ENCODE measurements at places on chromosomes 6 and 20.

DNA sequence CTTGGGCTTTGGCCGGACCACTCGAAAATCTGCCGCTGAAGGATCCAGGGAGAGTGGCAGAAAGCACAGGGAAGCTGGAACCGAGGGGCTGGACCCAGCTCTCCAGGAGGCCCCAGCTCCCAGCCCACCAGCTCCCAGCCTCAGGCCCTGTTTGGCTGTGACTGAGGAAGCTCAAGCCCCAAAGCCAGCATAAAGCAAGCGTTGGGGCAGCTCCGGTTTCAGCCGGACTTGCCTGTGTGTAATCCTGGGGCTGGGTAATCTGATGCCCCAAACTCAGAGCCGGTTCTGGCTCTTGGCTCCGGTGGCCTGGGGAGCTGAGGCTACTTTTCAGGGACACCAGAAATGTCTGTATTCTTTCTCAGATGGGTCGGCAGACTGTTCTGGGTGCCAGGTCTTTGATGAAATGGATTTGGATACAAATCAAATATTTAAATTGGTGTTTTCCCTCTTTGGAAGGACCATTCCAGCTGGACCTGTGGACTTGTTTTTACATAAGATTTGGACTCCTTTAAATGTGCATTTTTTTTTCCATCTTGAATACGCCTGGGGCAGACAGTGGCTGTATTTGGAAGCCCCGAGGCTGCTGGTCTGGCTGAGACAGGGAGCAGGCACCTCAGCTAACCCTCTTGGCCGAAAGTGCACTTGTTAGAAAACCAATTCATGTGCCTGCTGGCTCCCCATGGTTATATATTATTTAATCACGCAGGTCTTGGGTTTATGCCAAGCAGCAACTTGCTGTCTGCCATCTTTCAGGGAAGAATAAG, 29.7 kb downstream of the RPP40 start:
- DNase-seq = peak; percentile 83

DNA sequence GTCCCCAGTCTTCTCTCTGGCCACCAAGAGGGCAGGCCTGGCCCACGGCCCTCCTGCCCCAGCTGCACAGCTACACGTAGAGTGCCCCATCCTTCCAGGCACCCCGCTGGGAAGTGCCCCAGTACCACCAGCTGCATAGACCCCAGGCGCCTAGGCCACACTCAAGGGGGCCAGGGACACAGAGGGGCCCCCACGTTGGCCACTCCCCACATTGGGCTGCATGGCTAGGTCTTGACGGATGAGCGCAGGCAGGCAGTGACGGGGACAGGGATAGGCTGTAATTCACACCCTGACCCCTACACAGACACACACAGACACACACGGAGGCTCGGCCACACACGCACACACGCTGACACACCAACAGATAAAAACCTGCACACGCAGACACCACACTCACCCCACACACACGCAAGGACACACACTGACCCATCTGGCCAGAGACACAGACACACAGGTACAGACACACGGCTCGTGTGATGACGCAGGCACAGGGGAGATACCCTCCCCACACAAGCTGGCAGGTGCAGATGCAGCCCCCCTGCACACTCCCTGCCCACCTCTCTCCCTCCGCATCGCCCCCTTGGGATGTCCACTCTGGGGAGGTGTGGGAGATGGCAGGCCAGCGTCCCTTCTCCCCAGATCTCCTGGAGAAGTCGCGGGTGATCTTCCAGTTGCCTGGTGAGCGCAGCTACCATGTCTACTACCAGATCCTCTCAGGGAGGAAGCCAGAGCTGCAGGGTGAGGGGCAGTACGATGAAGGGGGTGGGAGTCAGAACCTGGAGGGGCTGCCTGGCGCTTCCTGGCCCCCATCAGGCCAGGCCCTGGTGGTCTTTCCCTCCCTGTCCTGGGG, 30.0 kb downstream of the MYH7B start:
- no peak for DNase-seq

- DNase-seq = no peak
Measured at GRCh38 chr6:111852725-111853124, 20.5 kb downstream of the FYN start.

DNA sequence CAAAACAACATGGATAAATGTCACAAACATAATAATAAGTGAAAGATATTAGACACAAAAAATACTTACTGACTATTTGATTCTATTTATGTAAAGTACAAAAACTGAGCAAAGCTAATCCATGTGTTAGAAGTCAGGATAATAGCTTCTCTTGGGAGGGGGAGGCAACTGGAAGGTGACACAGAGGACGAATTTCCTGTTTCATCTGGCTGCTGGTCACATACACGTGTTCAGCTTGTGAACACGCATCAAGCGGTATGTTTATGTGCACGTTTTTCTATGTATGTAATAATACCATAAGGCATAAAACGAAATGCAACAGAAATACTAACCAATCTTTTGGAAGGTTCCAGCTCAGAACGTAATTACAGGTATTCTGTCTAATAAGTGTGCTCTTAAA, 54.3 kb downstream of the MKKS start:
- no peak for DNase-seq

- DNase-seq = peak; percentile 91
Measured at GRCh38 chr20:47360297-47361056, 4.0 kb upstream of the ZMYND8 start.

- DNase-seq = no peak
Measured at GRCh38 chr20:59214073-59214472, 50.5 kb downstream of the ZNF831 start.

GRCh38 chr6:47203266-47203937, 106.3 kb downstream of the TNFRSF21 start:
- DNase-seq = no peak

- DNase-seq = peak; percentile 66
Measured at GRCh38 chr6:5084781-5085647, at the start of gene PPP1R3G. PPP1R3G (plus strand) TSS chr6:5085341; CDS start chr6:5085486, 145 bp downstream.

DNA sequence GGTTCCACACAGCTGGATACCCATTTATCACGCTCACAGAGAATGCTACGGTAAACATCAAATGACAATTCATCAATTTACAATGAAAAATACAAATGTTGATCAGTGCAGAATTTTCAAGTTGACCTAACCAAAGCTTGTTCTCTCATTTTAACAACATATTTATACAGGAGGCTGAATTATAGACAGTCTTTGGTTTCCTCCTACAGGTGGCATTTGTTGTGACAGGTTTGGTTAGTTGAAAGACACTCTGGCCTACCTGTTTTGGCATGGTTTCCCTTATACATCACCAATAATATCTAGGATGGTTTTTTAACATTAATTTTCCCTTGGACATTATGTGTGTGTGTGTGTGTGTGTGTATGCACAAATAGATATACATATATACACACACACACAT, 642.5 kb upstream of the MMS22L start:
- DNase-seq = no peak

DNA sequence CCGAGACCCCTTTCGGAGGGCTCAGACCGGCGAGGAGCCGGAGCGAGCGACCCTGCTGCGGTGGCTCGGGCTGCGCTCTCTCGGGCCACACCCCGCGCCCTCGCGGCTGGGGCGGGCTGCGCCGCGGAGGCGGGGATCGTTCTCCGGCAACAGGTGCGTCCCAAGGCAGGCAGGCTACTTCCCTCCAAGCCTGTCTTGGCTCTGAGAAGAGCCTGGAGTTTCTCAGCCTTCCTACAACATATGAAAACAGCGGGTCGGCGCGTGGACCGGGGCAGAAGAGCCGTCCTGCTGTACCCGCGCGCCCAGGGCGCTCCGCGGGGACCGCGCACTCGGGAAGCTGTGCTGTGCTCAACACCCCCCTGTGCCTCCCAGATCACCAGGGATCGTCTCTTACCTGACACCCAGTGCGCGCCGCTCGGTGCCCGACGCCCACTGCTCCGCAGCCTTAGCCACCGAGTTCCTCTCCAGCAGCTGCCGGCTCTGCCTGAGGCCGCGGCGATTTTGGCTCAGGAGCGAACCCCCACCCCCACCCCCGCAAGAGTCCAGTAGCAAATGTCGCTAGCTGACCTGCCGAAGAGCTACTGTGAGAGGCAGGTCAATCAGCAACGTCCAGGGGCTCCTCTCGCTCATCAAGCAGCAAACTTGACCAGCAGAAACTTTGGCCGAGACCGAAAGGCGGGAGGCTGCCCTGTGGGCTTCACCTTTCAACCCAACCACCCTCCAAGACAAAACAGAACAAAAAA, 3.7 kb upstream of the OLIG3 start:
- DNase-seq = peak; percentile 66

- peak; percentile 81 for DNase-seq
Measured at GRCh38 chr6:16206595-16207037, 31.8 kb upstream of the GMPR start.

GRCh38 chr6:42028234-42029061, 21.9 kb upstream of the TAF8 start:
- peak; percentile 93 for DNase-seq

DNA sequence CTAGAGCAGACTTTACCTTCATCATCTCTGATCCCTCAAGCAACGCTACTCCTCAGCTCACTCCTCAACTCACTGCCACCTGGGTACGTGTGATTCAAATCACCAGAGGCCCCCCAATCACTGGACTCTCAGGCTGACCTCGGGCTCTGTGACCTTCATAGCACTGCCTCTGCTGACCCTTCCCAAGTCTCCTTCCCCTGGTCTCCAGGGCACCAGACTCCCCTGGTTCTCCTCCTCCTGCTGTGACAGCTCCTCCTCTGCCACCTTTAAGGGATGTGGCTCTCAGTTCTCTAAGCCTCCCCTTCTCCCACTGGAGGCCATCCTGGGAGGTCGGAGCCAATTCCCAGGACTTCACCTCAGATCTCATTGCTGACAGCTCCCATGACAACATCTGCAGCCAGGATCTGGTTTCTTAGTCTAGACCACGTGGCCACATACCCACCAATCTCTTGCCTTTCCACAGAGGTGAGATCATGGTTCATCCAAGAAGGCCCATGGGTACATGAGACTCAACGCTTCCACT, 90.4 kb downstream of the NFATC2 start:
- no peak for DNase-seq

GRCh38 chr20:37390503-37390890, 44.6 kb downstream of the SRC start:
- DNase-seq = peak; percentile 27

DNA sequence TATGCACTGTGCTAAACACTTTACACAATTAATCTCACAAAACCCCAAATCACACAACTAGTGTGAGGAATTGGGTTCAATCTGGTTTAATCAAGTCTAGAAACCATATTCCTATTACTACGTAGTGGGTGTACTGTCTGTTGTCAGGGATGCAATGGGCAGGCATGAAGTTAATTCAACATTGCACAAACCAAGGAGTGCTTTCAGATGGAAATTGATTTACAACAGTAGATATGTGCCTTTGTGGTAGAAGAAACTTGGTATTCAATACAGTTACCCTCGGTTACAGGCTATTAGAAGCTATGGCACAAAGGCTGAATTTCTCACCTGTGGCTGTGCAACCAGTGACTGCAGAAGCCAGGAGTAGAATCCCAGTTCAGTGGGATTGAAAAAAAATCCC, 157.8 kb downstream of the CLIC5 start:
- DNase-seq = no peak

GRCh38 chr6:107812234-107812769, 11.8 kb downstream of the SCML4 start:
- DNase-seq = no peak

GRCh38 chr6:32943864-32944649, 3.2 kb upstream of the HLA-DMB start:
- no peak for DNase-seq

DNA sequence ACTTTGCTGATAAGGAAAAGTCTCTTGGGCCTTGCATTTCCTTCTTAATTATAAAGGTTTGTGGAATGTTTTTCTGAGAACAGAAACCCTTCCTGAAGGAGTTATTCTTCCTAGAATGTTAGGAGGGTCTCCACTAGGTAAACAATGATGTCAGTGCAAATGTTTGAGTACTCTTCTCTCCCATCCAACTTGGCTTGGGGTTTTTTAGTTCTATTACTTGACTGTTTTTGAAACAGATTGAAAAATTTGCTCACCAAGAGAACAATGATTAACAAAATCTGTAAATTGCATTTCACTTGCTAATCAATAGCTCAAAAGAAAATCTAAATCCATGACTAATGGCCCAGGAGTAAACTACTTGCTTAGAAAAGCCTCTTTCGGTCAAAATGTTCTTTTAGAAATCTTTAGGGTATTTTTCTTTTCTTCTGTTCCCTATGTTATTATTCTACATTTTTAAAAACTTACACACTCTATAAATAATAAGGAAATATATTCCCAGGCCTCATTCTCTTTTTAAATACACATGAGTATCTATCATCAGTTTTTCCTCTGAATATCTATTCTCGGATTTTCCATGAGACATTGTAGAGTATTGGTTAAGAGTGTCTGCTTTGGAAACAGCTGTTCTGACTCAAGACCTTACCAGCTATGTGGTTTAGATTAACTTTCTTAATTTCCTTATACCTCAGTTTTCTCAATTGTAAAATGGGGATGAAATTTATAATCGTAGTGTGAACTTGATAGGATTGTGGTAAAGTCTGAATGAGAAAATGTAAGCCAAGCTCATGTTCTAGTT, 234.2 kb upstream of the CITED2 start:
- no peak for DNase-seq
